Left cardiac atrium (tissue), 4 donors: ENCODE measurements at places on chromosomes 1 and 21. TPM values are rescaled to one million over a fixed set of nuclear protein-coding genes. Genes with fewer than 3 reads are reported as not detected.

The ANKRD65 gene
- 3.0 TPM for total RNA-seq

The DPT gene
- 130 TPM for total RNA-seq

The SLC5A9 gene
- total RNA-seq = 0.42 TPM

The NBPF8 gene
- 4.5 TPM for total RNA-seq

The LIN28A gene
- total RNA-seq = 0.15 TPM

The HMCN1 gene
- total RNA-seq = 10.4 TPM

The C1orf167 gene
- total RNA-seq = 1.3 TPM

The DIRAS3 gene
- total RNA-seq = 1.4 TPM

The FCN3 gene
- 14.2 TPM for total RNA-seq

The VWA5B1 gene
- 0.06 TPM for total RNA-seq

The LRRC71 gene
- not detected for total RNA-seq

The CYP4X1 gene
- total RNA-seq = 2.6 TPM

The FOXE3 gene
- total RNA-seq = not detected

The GRIK1 gene
- total RNA-seq = not detected

The KRTAP7-1 gene
- not detected for total RNA-seq
